GM23248 (cell line): ENCODE measurements at places on chromosomes 7 and 10. TPM values are rescaled to one million over a fixed set of nuclear protein-coding genes. Genes with fewer than 3 reads are reported as not detected.

DNA sequence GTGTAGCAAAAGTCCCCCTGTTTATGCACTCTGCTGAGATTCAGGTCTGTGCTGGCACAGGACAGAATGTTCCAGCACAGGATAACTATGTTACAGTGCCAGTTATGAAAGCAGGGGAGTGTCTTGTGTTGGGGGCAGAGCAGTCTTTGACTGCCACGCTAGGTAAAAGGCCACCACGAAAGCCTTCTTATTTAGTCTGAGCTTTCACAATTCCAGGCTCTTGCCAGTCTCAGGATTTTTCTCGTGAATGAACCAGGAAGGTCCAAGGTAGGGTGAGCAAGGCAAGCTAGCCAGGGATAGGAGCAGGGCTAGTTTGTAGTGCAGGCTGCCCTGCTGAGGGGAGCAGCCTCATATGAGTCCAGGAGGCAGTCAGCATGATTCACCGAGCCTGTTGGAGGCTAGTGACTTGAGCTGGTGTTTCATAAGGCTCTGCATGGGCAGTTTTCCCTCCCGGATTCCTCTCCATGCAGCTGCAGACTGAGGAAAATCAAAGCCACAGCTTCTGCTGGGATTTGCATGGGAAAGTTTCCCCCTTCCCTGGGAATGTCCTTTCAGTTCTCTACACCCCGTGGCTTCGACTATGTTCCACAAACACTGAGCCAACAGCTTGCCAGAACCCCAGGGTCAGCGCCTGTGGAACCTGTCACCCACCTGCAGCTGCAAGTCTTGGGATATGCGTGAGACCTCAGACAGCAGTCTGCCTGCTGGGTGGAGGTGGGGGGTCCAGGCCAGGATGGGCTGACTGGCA, 112.3 kb downstream of the JCAD start:
- DNase-seq: peak; percentile 94

DNA sequence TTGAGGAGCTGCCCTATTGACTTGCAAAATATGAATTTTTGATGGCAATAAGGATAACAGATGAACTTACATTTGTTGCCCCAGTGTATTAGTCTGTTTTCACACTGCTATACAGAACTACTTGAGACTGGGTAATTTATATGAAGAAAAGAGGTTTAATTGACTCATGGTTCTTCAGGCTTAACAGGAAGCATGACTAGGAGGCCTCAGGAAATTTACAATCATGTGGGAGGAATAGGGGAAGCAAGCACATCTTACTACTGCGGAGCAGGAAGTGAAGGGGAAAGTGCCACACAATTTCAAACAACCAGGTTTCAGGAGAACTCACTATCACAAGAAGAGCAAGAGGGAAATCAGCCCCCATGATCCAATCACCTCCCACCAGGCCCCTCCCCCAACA, 57.9 kb downstream of the ZNF22 start:
- DNase-seq: no peak

DNA sequence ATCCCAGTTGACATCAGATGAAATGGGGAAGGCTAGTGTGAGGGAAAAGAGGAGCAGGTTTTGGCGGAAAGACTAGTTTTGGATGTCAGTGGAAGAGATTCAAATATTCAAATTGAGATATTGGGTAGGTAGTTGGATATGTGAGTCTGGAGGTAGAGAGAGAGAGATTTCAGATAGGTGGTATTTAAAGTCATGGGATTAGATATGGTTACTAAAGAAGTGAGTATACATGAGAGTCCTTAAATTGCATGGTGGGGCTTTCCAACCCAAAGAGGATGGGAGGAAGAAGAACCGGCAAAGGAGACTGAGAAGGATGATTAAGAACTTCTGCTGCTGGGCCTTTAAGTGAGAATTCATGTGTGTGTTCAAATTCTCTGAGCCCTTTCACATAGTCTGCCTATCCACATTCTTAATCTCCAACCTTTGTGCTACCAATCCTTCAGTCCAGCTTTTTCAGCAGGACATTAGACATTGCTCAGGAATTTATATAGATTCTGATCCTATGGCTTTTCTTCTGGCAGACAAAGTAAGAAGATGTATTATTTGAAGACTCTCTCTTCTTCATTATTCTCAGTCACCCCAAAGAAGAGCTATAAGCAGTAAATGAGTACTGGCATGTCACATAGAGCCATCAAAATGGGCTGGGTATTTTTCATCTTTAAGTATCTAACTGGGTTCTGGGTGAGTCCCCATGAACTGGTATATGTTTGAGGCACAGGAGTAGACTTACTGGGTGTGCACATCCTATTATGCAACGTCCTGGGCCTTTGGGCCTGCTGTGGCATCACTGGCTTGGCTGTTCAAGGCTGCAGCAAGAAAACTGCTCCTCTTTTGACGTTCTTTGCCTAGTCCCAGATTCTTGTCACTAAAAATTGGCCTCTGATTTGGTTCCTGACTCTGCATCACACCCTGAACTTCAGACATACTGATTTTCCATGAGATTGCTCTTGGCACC, 33.6 kb downstream of the ST7 start:
- DNase-seq: peak; percentile 40

GRCh38 chr7:137877027-137877675, 30.4 kb upstream of the DGKI start:
- no peak for DNase-seq

- DNase-seq: peak; percentile 19
Measured at GRCh38 chr7:35185908-35186731, 67.8 kb downstream of the TBX20 start.

GRCh38 chr7:101531726-101532357, 97.3 kb downstream of the MYL10 start:
- no peak for DNase-seq

DNA sequence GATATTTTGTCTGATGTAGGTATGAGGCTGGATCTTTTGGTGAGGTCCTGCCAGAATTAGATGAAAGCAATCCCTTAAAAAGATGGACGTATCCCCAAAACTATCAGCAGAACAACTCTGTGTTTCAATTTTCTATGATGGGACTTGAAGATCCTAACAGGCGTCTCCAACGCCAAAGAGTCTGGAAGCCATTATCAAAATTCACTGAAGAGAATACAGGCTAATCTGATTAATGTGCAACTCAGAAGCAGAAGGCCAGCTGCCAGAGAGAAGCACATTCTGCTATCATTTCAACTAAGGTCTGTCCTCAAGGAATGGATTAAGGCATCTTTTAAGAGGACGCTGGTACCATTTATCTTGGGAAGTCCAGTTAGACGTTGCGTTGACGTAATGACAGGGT, 119.7 kb downstream of the FGFR2 start:
- DNase-seq: no peak

DNA sequence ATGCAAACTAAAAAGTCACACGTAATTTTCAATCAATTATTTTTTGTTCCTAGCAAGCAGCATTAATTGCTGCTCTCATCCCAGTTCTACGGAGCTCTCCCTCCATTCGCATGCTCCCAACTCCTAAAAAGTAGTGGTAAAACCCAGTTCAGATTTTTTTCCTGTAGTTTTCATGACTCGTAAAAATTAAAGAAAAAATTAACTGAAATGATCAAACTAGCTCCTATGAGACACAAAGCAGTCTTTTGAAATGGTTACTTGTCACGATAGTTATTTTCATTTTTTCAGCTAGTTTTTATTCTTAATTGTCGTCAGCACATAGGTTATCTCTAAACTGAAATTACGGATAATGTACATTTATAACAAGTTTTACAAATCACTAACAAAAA, 1.8 kb downstream of the HNRNPA2B1 start:
- no peak for DNase-seq

DNA sequence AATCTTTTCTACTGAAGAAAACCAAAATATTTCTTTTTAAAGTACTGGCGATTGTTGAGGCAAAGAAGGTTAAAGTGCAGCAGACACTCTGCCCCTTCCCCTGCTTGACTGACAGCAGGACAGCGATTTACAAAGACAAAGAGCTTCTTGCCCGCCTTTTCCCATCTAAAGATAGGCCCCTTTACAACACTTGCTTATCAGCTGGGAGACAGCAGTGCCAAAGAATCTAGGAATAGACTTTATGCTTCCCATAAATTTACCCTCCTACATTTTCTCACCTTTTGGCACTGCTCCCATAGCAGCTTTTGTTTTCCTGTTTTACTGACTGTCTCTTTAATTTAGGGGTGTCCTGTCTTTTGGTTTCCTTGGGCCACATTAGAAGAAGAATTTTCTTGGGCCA, 824.1 kb downstream of the CCSER2 start:
- no peak for DNase-seq

- peak; percentile 53 for DNase-seq
Measured at GRCh38 chr7:149790146-149790548, 16.8 kb upstream of the ZNF467 start.

DNA sequence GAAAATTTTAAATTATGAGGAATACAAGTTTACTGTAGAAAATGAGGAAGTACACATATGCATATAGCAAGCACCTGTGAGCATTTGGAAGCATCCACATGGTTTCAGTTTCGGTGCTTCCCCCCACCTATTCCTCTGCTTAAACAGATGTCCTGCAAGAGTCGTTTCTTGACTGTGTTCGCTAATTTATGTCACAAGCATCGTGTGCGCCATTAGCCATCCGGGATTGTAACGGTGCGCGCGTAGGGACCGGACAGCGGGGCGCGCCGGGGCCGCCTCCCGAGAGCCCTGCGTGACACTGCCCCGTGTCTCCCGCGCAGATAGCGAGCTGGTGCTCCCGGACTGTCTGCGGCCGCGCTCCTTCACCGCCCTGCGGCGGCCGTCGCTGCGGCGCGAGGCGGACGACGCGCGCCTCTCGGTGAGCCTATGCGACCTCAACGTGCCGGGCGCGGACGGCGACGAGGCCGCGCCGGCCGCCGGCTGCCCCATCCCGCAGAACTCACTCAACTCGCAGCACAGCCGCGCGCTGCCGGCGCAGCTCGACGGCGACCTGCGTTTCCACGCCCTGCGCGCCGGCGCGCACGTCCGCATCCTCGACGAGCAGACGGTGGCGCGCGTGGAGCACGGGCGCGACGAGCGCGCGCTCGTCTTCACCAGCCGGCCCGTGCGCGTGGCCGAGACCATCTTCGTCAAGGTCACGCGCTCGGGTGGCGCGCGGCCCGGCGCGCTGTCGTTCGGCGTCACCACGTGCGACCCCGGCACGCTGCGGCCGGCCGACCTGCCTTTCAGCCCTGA, 90.9 kb downstream of the NEURL1 start:
- DNase-seq: peak; percentile 83

- no peak for DNase-seq
Measured at GRCh38 chr7:12237007-12237406, 25.9 kb downstream of the TMEM106B start.

DNA sequence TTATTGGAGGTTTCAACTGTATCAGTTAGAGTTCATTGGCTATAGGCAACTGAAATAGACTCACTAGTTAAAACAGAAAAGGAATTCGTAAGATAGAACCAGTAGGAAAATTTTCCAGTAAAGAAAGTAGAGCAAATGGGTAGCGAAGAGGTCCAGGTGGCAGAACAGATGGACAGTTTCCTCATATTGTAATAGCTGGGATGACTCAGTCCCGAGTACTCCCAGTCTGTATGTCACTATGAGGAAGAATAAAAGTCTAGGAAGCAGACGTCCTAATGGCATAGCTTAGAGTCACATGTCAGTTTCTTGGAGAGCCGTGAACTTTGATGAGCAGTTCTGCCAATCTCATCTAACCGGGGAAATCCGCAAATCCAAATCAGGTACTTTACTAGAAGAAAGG, 95.3 kb downstream of the RNF32 start:
- DNase-seq: no peak

GRCh38 chr7:74365322-74366022, 76.3 kb downstream of the CLIP2 start:
- peak; percentile 58 for DNase-seq

GRCh38 chr7:141956084-141956483, 9.3 kb upstream of the CLEC5A start:
- peak; percentile 65 for DNase-seq

DNA sequence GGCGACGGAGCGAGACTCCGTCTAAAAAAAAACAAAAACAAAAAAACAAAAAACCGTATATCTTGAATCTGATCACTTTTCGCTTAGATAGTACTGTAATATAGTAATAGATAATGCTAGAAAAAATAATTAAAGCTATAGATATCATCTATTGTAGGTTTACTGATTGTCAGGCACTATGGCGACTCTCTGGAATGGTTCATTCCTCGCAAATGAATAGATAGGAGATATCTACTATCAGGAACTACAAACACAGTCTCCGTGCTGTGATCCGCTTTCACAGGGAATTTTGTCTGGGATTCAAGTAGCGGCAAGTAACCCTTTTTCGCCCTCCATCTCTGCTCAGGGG, 342 bp upstream of the MEIG1 start:
- DNase-seq: no peak

DNA sequence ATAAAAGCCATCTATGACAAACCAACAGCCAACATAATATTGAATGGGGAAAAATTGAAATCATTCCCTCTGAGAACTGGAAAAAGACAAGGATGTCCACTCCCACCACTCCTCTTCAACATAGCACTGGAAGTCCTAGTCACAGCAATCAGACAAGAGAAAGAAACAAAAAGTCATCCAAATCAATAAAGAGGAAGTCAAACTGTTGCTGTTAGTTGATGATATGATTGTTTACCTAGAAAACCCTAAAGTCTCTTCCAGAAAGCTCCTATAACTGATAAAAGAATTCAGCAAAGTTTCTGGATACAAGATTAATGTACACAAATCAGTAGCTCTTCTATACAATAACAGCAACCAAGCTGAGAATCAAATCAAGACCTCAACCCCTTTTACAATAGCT, 285.1 kb upstream of the PHF14 start:
- no peak for DNase-seq

- DNase-seq: no peak
Measured at GRCh38 chr7:92061154-92061553, 73.1 kb downstream of the CYP51A1 start.

- peak; percentile 84 for DNase-seq
Measured at GRCh38 chr10:51960494-51960895, 261.1 kb upstream of the CSTF2T start.

- peak; percentile 76 for DNase-seq
Measured at GRCh38 chr10:88810196-88810961, 7.8 kb downstream of the LIPM start.

The RPEL1 gene
- total RNA-seq: not detected in 2 replicates

The EEPD1 gene
- total RNA-seq: 5.2 and 13.3 TPM in 2 replicates

The CHN2 gene
- 1.5 TPM in 1 of 2 replicates, not detected in the other for total RNA-seq

The ZNF853 gene
- total RNA-seq: 0.22 and 0.51 TPM in 2 replicates

The ERVW-1 gene
- total RNA-seq: not detected in 2 replicates

The HABP2 gene
- not detected in 2 replicates for total RNA-seq

The ADRA2A gene
- total RNA-seq: 74.8 and 77.1 TPM in 2 replicates

The ELFN1 gene
- 5.1 and 6.2 TPM in 2 replicates for total RNA-seq

The RET gene
- total RNA-seq: not detected in 2 replicates

The SCART1 gene
- 0.65 and 2.1 TPM in 2 replicates for total RNA-seq

The MYOZ1 gene
- total RNA-seq: 0.32 TPM in 1 of 2 replicates, not detected in the other

The INTS15 gene
- total RNA-seq: 14.4 and 17.9 TPM in 2 replicates
